ENCODE measurements at places on chromosomes 2 and 18.

DNA sequence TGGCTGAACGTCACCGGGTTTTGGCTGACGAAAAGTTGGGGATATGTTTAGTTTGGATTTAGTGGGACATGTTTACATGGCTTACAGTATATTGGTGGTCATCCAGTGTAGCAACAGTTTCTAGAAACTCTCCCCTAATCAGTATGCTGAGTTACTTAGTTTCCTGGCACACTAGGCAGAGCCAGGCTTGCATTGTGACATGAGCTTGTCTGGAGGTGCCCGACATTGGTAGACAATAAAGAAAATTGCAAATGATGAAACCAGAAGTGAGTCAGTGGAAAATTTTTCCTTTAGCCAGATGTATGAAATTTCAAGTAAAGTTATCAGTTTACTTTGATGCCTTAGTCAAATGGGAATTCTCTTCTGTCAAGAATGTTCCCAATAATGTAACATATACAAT, 276.1 kb downstream of the RDH14 start:
- DNase-seq: peak; percentile 19

DNA sequence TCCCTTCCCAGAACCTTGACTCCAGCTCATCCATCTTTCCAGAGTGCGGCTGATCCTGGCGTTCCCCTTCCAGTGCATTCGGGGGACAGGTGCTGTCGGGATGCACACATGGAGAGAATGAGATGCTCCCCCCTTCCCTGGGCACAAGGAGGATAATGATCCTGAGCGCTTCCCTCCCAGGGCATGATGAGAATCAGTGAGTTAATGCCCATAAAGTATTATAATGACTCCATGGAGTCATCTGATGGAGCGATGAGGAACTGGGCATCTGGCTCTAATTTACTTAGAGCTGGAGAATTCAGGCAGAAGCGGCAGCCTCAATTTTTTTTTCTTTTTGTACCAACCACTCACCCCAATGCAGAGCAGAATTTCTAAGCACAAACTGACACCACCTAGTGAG, 79.6 kb upstream of the SKOR2 start:
- no peak for DNase-seq

GRCh38 chr2:3704692-3705091, 1.3 kb downstream of the DCDC2C start:
- no peak for DNase-seq

DNA sequence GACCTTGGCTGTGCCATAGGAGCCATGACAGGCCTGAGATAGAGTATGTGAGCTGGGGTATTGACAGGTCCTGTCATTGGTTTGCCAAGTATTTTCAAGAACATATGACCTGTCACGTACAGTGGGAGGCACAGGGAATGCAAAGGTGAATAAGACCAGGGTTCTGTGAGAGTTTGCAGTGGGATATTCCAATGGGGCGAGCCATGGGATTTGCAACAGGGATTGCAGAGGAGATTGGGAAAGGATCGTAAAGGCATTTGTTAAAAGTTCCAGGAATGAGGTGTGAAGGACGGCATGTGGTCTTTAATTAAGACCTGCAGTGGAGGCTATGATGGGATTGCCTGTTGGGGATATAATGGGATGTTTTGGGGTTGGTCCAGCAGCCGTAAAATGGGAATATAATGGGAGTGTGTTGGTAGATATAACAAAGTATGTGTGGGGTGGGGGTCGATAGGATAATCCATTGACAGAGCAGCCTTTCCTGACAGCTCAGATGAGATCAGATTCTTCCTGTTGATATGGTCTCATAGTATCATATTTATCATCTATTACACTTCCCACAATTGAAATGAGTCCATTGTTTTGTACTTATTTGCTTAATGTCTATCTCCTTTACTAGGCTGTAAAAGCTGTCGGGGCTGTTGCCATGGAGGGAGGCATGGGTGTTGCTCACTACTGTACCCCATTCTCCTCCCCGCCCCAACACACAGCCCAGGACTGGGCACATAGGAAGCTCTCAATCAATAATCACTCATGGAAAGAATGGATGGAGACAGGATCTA, 38.1 kb downstream of the PKDCC start:
- DNase-seq: no peak

DNA sequence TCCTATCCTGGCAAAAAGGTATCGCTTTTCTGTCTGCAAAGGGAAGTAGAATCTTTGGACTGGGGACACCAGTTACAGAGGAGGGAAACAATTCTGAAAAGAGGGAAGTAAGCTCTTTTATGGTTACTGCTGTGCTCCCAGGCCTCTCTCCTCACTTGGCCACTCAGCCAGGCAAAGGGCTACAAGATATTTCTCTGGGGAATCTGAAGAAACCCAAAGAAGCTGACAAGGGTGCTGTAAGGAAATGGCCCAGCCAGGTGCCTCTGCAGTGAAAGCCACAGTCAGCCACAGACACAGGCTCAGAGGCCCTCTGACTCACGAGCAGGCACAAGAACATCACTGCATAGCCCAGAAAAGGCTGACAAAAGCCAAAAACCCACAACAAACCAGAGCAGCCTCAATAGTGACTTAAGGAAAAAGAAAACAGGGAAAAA, 5.8 kb downstream of the HDLBP start:
- peak; percentile 38 for DNase-seq

DNA sequence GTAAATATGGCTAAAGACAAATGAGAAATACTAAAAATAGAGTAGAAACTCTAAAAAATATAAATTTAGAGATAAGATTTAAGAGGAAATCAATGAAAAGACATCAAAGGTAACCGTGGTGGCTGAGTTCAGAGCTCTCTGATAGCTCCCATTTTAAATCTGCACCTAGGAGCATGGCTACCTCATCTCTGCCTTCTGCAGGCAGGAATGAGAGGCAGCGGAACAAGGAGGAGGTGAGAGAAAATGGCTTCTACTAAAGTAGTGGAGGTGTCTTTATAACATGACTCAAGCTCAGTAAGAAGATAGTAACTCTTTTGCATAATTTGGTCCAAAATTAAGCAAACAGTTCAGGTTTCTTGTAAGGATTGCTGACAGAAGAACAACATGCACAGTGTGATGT, 758.7 kb upstream of the FSHR start:
- no peak for DNase-seq

DNA sequence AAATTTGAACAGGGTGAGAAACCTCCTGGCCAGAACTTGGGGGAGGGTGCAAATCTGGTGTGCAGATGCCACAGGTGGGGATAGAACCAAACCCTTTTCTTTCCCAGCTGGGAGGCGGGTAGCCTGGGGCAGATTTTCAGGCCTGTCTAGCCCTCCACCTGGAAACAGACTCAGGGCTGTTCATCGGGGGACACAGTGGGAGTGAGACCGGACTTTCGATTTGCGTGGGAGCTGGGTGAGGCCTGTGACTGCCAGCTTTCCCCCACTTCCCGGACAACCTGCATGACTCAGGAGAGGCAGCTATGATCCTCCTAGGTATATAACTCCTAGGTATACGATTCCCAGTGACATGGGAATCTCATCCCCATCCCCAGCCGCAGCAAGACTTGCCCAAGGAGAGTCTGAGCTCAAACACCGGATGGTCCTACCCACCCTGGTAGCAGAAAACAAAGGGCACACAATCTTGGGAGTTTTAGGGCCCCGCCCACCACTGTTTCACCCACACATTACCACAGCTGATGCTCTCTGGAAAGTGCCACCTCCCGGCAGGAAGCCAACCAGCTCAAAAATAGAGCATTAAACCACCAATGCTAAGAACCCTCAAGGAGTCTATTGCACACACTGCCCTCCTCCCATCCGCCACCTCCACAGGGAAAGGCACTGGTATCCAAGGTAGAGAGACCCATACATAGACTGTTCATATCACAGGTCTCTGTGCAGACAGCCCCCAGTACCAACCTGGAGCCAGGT, 92.5 kb downstream of the BARD1 start:
- no peak for DNase-seq
